Hindlimb muscle (tissue), 1 donor: ENCODE measurements at places on chromosomes 1 and 21.

- no peak for DNase-seq
These were observed 112.5 kb upstream of the SLC44A3 start for GRCh38 chr1:94707321-94708298.

- DNase-seq = no peak
These were observed 119.4 kb downstream of the AKT3 start for GRCh38 chr1:243730487-243731150.

DNA sequence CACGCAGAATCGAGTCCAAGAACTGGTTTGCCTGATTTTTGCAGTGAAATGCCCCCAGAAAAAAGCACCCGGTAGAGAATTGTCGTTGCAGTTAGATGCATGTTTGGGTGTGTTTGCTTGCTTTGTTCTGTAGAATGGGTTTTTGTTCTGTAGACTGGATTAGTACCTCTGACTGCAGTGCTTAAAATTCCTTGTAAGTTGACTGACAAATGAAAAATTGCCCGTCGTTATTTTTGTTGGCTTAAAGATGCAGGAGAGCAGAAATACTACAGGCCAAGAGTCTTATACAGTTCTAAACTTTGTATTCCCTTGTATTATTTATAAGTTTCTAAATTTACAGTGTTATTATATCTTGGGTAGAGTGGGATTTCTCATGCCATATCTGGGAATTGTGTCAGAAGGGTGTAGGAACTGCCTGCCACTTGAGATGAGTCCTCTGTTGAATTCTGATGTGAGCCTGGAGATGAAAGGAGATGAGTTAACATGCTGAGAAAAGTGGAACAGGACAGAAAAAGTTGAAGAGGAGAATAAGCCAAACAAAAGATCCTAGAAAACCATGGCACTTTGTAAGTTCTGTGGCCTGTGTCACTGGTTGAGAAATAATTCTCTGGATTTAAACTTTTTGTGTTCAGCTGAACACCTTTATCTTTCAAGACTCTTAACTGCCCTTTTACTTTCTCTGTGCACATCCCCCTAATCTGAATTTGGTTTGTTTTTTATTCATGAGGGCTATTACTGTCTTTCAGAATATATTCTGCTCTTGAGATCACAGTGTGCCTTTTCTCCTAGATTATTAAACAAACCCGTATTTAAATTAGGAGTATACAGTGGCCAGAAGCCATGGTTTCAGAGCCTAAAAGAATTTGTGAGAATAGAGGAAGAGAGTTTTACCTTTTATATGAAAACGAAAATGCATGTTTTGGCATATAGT is 1.4 kb downstream of the DESI2 start:
- DNase-seq = no peak

GRCh38 chr1:8797216-8797615 is 20.2 kb downstream of the RERE start:
- no peak for DNase-seq

GRCh38 chr1:104295511-104295910 is 545.8 kb downstream of the AMY1C start:
- no peak for DNase-seq

DNA sequence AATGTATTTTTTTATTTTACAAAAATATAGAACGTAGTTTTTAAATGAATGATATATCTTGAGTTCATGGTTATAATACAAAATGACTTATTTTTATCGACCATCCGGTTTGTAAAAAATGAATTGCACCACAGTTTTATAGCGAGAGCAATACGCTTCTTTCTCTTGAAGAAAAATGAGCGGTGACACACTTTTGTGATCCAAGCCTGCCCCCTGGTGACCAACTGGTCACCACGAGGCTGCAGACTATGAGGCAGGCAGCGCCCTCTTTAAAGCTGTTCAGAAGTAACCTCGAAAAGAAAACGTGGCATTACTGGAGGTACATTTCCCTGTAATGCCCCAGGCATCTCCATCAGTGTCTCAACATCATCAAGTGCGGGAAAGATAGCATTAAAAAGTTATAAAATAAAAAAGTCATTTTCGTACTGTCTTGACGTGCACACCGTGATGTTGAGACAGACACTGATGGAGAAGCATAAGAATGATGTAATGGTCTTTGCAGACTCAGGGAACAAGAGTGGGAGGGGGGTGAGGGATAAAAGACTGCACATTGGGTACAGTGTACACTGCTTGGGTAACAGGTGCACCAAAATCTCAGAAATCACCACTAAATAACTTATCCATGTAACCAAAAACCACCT is 734.2 kb upstream of the ADAMTS5 start:
- peak; percentile 90 for DNase-seq

DNA sequence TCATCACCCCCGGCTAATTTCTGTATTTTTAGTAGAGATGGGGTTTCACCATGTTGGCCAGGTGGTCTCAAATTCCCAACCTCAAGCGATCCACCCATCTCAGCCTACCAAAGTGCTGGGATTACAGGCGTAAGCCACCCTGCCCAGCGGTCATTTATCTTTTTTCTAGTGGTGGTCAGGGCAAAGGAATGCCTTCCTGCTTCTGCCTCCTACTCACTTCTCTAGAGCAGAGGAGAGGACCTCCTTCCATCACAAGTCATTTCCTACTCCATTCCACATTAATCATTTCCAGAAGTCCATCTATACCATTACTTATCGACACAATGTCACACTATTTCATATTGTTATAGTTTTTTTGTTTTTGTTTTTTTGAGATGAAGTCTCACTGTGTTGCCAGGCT is 13.3 kb downstream of the FBXO42 start:
- no peak for DNase-seq

DNA sequence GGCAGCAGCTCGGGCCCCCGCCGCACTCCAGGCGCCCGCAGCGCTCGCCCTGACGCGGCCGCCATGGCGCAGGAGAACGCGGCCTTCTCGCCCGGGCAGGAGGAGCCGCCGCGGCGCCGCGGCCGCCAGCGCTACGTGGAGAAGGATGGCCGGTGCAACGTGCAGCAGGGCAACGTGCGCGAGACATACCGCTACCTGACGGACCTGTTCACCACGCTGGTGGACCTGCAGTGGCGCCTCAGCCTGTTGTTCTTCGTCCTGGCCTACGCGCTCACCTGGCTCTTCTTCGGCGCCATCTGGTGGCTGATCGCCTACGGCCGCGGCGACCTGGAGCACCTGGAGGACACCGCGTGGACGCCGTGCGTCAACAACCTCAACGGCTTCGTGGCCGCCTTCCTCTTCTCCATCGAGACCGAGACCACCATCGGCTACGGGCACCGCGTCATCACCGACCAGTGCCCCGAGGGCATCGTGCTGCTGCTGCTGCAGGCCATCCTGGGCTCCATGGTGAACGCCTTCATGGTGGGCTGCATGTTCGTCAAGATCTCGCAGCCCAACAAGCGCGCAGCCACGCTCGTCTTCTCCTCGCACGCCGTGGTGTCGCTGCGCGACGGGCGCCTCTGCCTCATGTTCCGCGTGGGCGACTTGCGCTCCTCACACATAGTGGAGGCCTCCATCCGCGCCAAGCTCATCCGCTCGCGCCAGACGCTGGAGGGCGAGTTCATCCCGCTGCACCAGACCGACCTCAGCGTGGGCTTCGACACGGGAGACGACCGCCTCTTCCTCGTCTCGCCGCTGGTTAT is 2.8 kb downstream of the KCNJ9 start:
- peak; percentile 65 for DNase-seq

GRCh38 chr1:40976952-40977690 is 2.4 kb upstream of the CTPS1 start:
- DNase-seq = no peak

DNA sequence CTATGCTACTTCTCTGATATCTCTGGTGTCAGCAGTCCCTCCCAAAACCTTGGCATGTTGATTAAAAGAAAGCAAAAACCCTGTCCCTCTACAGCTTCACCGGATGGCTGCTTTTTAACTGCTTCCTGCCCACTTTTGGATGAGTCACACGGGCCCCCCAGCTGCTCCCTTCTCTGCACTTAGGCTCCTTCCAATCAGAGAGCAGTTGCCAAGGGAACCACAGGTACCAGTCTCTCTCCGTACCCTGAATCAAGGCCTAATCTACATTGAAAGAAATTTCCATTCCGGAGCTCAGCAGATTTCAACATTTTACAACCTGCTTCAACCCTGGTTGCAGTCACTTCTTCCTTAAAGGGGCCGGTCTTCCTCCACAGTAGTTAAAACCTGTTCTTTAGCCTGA is 70.6 kb upstream of the GJB5 start:
- DNase-seq = no peak

DNA sequence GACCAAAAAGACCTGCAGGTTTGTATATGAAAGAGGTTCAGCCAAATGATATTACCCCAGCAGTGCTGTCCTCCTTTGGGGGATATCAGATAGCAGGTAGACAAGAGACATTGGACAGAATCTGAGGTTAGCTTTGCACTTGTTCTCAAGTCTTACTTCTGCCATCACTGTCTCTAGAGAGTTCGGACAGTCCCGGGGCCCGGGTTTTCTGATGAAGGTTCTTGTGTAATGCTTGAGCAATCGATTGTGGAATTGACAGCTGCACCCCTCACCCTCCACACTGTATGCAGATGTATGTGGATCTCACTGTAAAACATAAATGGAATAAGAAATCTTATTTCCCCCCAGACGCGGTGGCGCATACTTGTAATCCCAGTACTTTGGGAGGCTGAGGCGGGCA is 56.2 kb upstream of the MORC3 start:
- DNase-seq = no peak
